AG10803 (cell line): ENCODE measurements at places on chromosomes 12 and 14.
A peak's percentile ranks its signal among the peaks of the same experiment; 100 is the strongest.

GRCh38 chr12:105233041-105233905 is 2.7 kb downstream of the APPL2 start:
- DNase-seq = no peak

DNA sequence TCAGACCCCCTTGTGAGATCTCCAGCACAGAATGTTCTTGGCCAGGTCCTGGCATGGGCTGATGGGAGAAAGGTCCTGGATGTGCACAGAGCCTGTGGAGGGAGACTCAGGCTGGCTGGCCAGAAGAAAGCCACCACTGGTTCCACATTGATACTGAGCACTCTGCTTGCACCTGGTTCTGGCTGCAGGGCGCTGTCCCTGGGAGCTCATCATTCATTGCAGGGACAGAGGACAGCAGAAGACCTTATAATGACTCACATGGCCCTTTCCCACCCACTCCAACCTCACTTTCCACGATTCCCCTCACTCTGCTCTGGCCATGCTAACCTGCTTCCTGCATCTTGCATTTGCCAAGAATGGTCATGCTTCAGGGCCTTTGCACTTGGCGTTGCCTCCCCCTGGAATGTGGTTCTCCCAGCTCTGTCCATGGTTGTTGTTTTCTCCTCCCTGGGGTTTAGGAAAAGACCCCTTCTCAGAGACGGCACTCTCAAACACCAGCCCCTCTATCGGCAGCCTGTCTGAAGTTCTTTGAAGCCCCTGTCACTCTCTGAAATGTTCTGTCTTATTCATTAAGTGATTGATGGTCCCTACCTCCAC is 10.3 kb downstream of the KRT7 start:
- DNase-seq = no peak

- DNase-seq = no peak
These were observed 154.6 kb upstream of the BCL2L14 start for GRCh38 chr12:11916113-11916512.

DNA sequence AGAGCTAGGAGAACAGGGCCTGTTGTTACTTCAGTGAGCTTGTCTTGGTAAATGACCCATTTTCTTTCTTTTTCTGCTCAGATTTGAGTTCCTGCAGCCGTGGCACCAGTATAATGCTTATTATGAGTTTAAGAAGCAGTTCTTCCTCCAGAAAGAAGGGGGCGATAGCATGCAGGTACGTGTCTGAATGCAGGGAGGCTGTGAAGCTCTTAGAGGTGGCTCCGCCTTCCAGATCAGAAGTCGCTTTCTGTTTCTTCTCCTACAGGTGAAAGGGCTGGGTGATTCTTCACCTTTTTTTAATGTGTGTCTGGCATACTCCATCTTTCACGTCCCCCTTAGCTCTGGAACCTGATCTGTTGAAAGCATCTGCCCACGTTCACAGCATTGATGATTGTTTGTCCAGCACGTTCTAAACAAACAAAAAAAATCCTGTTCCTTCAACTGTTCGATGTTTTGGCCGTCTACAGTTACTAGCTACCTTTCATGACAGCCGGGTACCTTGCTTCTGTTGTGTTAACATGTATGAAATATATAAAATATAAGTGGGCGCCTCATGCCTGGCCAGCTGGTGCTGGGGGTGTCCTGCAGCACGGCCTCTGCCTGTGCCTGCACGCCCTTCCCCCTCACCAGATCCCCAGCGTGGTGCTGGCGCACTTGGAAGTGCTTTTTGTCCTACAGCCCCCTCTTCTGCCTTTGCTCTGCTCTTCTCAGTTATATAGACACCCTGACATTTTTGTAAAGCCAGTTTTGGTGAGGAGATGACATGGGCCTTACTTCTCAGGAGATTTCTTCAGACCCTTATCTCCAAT is 44.6 kb downstream of the SFSWAP start:
- DNase-seq = peak; percentile 26

DNA sequence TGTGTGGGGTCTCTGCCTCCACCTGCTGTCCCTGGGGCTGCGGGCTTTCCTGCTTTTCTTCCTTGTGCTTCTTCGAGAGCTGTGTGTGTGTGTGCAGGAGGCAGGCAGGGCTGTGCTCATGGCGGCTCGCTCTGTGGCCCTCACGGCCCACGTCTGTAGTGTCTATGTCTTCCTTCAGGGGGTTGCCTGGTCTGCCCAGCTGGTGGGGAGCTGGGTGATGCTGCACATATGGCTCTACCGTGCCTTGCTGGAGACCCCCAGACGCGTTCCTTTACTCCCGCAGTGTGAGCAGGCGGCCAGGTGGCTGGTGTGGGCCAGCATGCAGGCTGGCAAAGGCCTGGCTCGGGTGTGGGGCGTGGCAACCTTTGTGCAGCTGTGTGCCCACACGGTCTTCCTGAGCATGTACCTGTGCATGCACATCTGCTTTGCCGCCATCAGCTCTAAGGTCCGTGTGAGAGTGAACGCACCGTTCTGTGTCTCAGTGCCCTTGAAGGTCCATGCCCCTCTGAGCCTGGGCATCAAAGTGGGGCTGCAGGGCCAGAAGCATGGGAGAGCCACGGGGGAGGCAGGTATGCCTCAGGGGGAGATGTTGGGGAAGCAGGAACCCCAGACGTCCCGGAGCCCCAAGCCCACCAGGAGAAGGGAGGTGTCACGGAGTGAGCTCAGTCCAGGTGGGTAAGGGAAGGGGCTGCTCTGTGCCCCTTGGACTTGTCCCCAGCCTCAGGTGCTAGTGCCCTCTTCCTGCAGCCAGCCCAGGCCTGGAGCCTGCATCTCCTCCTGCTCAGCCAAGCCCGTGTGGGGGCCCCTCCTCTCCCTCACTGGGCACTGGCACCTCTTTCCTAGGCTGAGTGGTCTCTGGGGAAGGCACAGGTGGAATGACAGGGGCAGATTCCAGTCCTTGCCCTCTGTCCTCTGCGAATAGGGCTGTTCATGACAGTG is 26.4 kb downstream of the CLSTN3 start:
- no peak for DNase-seq

- DNase-seq = no peak
These were observed 105.6 kb downstream of the DPF3 start for GRCh38 chr14:72788255-72788654.

DNA sequence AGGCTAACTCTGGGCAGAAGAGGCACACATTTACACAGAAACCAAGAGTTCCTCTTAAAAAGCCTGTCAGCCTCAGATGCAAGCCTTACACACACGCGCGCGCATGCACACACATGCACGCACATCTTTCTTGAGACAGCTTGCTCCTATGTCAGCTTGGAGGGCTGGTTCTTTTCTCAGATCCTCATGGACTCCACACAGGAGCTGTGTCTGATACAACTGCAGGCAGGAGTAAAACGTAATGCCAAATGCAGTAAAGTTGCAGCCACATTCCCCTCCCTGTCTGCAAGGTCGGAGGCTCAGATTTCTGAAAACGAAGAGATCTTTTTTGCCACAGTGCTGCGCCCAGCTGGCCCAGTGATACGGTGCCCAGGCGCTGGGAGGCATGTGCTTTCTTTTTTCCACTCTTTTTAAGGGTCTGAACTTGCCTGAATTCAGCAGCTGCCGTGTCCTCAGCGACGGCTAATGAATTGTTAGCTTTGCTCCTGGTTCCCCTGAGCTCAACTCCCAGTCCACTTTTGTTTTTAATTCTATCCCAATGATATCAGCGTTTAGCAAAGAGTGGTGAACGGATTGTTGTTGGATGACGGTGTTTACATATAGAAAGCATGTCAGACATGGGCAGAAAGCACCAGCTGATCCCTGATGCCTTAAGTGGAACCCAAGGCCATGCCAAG is 72.9 kb upstream of the FOXN3 start:
- peak; percentile 35 for DNase-seq

GRCh38 chr12:112738531-112738930 is 53.0 kb upstream of the RPH3A start:
- peak; percentile 6 for DNase-seq

- DNase-seq = peak; percentile 1
These were observed 509.4 kb downstream of the GALC start for GRCh38 chr14:87483271-87484260.

DNA sequence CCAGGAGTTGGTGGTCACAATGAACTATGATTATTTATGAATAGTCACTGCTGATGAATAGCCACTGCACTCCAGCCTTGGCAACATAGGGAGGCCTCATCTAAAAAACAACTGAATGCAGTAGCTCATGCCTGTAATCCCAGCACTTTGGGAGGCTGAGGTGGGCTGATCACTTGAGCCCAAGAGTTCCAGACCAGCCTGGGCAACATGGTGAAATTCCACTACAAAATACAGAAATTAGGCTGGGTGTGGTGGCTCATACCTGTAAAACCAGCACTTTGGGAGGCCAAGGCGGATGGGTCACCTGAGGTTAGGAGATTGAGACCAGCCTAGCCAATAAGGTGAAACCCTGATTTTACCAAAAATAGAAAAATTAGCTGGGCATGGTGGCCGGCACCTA is 13.5 kb upstream of the FAM177A1 start:
- no peak for DNase-seq

DNA sequence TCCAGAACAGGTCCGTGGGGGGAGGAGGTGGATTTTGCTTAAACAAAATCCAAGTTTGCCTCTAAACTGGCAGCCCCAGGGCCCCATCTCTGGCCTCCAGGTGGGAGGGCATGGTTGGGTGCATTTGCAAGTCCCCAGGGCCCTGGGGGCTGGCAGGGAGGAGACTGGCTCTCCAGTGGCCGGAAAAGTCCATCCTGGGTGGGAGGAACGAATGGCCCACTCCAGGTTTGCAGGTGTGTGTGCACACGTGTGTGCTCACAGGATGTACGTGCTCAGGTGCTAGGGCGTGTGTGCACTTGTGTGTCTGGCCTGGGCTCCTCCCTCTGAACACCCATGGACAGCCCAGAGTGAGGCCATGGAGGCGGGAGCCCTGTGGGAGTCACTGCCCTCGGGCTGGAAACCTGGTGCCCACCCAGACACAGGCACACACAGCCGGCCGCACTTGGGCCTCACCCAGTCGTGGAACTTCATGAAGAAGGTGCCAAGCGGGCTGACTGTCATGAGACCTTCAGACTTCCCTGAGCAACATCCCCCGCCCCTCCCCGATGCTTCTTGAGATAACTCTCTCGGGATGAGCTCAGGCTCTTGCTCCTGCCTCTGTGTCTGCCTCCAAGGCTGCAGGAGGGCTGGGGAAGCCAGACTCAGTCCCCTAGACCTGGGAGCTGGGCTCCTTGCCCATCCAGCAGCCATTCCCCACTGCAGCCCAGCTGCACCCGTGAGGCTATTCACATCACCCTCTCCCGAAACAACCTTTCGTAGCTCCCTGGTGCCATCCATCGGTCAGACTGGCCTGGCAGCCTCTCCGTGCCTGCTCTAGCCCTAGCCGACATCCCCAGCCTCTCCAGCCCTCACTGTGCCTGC is 9.4 kb downstream of the AHNAK2 start:
- DNase-seq = peak; percentile 40

DNA sequence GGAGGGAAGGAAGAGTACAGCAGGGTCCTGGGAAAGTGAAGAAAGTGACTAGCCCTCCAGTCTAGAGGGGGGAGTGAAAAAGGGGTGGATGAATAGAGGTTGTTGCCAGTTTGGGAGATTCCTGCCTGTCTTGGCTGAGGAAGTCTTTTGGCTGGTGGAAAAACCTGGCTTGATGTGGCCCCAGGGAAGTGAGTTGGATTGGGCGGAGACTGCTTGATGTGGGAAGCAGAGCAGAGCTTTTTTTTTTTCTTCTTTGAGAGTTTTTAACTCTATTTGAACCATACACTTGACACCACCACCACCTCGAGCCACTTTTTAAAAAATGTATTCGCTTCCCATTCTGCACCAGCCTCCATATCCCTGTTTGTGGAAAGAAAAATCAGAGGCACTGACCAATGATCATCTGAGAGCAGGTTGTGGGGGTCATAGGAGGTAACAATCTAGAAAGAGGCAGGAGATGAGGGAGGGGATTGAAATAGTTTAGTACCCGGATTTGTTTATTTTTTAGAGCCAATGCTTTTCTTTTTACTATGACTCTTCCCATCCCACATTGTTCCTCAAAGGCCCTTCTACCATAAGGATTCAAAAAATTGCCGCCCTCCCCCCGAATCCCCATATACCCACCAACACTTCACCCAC is 690 bp upstream of the DTX3 start:
- DNase-seq = peak; percentile 48
